ENCODE measurements at places on chromosomes 2 and 18.
A peak's percentile ranks its signal among the peaks of the same experiment; 100 is the strongest.

DNA sequence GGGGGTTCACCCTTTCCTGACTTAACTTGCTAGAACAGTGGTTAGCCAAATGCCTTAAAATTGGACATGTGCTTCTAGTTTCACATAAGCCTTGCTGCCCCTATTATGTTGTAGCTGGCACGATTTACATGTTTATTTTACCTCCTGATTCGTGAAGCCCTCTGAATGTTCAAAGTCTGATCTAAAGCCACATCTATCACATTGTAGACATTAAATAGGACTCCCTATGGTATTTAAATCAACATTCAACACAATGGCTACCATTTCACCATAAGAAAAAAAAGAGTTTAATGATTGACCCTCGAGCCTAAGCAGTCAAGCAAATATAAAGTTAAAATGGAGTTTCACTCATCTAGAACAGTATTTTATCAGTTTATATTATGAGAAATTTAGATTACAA lies 151.5 kb downstream of the GULP1 start:
- DNase-seq, result no peak

DNA sequence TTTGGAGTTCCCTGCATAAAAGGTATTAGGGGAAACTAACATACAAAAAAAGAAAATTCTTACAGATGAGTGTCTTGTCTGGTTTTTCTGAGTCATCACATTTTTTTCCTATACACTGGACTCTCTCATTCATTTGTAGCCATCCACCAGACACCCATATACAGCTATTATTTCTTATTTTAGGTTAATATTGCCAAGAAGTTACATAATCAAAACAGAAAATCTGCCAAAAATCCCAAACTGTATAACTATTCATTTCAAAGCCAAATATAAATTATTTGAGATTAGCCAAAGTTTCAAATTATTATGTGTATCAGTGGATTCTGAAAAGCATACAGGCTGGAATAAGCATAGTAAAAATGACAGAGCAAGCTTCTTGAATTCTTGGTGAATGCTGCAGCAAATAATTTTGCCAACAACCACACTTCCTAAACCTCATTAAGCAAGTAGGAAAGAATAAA lies 191.2 kb downstream of the NCKAP5 start:
- DNase-seq, result no peak

- no peak for DNase-seq
These were observed 12.7 kb upstream of the EFR3B start for GRCh38 chr2:25029183-25029554.

DNA sequence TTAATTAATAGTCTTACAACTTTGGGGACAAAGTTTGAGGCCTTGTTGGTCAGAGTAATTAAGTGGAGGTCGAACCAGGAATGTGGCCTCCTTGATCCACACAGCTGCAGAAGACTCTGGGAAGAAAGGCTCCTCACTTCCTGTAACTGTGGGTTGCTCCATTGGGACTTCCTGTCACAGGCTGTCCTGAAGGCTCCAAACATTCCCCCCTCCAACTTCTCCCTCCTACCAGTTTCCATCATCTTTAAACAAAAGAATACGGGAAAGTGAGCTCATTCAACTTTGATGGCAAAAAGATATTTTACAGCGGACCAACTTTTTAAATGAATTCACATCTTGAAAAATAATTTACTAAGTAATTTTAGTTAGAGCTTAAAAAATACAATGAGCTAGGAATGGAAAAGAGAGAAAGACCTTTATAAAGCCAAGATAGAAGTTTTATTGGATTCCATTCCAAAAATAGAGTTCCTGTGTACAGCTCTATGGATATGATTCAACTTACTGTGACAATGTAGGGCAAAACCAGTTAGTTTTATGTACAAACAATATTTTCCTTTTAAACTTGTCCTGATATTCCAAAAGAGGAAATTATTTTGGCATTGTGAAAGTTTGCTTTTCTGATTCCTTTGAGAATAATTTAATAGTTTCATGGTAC lies 212.0 kb upstream of the NABP1 start:
- no peak for DNase-seq

- DNase-seq, result peak; percentile 62
These were observed 84.1 kb upstream of the POMC start for GRCh38 chr2:25252291-25253152.

DNA sequence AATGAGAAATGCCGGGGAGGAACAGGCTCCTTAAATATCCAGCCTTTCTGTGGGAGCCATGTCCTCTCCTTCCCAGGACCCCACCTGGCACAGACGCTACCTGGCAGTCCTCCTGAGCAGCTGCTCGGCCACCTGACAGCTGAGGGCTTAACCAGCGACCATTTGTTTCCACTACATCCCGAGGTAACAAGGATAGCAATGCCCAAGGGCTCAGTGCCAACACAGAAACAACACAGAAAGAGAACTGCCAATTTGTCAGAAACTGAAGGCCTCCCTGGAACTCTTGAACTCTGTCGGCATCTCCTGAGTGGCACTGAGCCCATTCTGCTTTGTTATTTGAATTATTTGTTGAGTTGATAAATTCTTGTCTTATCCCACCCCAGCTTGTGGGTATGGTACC lies 122.2 kb upstream of the ARHGAP28 start:
- no peak for DNase-seq

- no peak for DNase-seq
These were observed 273.8 kb downstream of the ZNF521 start for GRCh38 chr18:25077944-25078723.

- no peak for DNase-seq
These were observed 6.9 kb downstream of the NEU2 start for GRCh38 chr2:233039212-233039845.

GRCh38 chr2:157363612-157364101 lies 38.0 kb upstream of the ERMN start:
- no peak for DNase-seq

DNA sequence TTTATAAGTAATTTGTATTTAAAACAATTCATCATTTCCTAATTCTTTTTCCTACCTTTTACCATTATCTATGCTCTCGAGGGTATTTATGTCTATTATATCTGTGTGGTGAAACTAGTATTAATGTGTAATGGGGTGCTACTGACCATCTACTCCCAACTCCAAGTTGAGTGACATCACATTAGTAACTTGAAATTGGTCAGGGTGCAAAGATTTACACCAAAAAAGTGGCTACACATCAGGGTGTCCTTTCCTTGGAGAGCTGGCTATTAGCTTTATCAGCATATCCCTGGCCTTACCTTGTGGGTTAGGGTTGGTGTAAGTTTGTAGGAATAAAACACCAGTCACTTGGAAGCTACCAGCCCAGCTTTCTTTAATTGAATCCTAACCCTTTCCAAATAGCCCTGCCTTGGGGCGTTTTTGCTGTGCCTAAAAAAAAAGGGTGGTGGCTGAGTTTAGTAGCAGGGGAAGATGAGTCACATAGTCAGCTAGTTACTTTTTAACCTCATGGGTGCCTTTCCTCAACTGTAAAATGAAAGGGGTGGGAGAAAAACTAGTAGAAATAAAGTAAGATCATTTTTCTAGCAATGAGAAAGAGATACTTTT lies 14.0 kb downstream of the ANXA4 start:
- no peak for DNase-seq

DNA sequence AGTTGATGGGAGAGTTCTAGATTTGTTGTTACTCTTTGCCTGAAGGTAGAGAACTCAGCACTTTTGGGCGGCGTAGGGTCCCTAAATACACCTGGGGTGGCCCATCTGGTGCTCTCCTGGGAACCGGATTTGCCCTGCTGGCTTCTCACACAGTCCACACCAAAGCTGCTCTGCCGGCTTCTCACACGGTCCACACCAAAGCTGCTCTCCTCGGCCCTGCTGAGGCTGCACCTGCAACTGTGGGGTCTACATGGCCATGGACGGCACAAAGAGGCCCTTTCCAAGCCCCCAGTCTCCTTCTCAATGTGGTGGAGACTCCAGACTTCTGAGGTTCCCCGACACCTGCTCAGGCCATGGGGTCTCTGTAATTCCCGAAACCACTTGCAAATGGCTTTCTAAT lies 124.8 kb upstream of the GPC1 start:
- DNase-seq, result no peak

- no peak for DNase-seq
These were observed 165.0 kb downstream of the LNPK start for GRCh38 chr2:175837046-175837445.

GRCh38 chr18:5058768-5059695 lies 138.0 kb downstream of the AKAIN1 start:
- DNase-seq, result no peak

DNA sequence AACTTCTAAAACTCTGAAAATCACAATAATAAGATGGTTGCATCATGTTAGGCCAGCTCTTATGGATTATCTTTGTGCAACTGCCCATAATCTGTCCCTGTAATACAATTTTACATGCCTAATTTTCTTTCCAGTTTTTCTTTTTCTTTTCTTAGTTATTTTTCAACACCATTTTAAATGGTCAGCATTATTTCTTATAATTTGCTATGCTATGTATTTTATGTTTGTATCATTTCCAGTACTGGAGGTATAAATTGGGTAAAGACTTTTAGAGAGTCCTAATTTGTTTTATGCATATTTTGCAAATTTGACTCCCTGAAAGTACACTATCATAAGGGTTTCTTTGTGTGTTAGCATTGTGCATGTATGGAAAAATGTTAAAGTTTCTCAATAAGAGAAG lies 333.0 kb downstream of the CCDC178 start:
- no peak for DNase-seq

- DNase-seq, result no peak
These were observed 143.5 kb downstream of the TGIF1 start for GRCh38 chr18:3593381-3593903.

Data from stimulated activated naive CD4-positive, alpha-beta T cell treated with Interleukin-2 at 50 U/mL for 16 hours (primary cell).